HCT116 (cell line): ENCODE measurements at places on chromosomes 11 and 22. TPM values are rescaled to one million over a fixed set of nuclear protein-coding genes. Genes with fewer than 3 reads are reported as not detected.

GRCh38 chr22:50529416-50529896 lies 356 bp downstream of the TYMP start:
- peak overlapping the region; percentile 100 for H3K27ac ChIP-seq
- no peaks in the 10 kb centered on the region for H3K36me3 ChIP-seq
- DNase-seq, result no peak
- no peaks in the 10 kb centered on the region for H3K27me3 ChIP-seq
- peak overlapping the region; percentile 92 for H3K4me3 ChIP-seq

- no peak overlapping the region for H3K4me3 ChIP-seq
- no peak for DNase-seq
- H3K36me3 ChIP-seq, result no peaks in the 10 kb centered on the region
- H3K27me3 ChIP-seq, result no peaks in the 10 kb centered on the region
- H3K27ac ChIP-seq, result no peak overlapping the region
Measured at GRCh38 chr11:86346513-86346912, 28.2 kb upstream of the CCDC81 start.

DNA sequence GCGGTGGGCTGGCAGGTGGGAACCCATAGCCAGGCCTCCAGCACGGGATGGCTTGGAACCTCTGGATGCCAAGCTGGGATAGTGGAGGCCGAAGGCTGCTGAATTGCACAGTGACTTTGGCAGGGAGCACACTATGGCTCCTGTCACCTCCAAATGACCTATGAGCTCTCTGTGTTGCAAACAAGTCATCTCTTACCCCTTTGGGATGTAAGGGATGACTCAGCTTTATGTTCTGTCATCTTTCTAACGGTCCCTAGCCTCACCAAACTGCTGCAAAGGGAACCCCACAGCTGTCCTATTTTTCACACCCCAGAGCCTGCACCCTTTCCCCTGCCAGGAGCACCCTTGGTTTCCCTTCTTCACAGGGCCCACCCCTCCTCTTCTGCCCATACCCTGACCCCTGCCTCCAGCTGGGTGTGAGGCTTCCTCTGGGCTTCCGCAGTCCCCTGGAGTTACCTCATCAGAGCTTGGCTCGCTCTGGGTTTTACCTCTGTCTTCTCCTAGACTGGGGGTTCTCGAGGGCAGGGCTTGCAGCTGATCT lies 2.7 kb upstream of the SCUBE1 start:
- peaks cover 15% of the 10 kb centered on the region for H3K4me1 ChIP-seq
- H3K27ac ChIP-seq, result no peak overlapping the region
- no peaks in the 10 kb centered on the region for H3K36me3 ChIP-seq

GRCh38 chr11:17768547-17768946 lies 34.0 kb downstream of the KCNC1 start:
- H3K4me3 ChIP-seq, result no peak overlapping the region
- no peaks in the 10 kb centered on the region for H3K36me3 ChIP-seq
- H3K4me1 ChIP-seq, result peaks cover 3% of the 10 kb centered on the region; the same call in 1 of the 2 replicates

- H3K27ac ChIP-seq, result no peak overlapping the region
- no peaks in the 10 kb centered on the region for H3K27me3 ChIP-seq
- H3K4me1 ChIP-seq, result no peaks in the 10 kb centered on the region
- no peaks in the 10 kb centered on the region for H3K36me3 ChIP-seq
- no peak for DNase-seq
- H3K4me3 ChIP-seq, result no peak overlapping the region
Measured at GRCh38 chr22:19823902-19824211, 30.8 kb downstream of the GNB1L start.

Gene ARHGEF17
- total RNA-seq, result 18.2 TPM
